ENCODE measurements at places on chromosomes 12 and 14.

DNA sequence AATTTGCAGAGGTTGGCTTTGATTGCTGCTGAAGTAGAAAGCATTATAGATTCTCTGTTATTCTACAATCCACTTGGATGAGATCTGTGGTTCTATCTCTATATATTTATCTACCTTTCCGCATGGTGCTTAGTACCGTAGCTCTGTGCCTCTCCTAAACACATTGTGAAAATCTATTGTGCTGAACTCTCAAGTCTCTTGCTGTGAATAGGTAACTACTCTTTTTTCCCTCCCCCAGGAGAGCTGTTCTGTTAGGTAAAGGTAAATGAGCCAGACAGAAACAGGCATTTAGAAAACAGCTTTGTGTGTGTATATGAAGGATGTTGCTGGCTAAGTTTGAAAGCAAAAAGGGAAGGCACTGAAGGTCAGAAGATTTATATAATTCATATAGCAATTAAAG lies 112.6 kb downstream of the BRMS1L start:
- no peak for DNase-seq

- DNase-seq, result no peak
These were observed 4.2 kb upstream of the LRR1 start for GRCh38 chr14:49594347-49595091.

DNA sequence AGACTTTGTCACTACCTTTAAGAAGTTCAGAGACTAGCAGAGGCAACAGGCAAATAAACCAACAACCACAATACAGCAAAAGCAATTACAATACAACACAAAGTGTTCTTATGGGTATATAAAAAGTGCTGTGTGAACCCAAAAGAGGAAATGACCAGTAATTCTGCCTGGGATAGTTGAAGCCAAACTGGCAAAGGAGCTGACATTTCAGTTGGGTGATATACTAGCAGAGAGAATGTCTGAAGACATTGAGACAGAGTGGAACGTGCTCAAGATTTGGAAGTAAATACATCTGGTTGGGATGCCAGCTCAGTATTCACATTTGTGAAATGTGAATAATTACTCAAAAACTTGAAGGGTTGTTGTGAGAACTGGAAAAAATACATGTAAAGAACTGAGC lies 80.6 kb upstream of the GTF2A1 start:
- DNase-seq, result no peak

DNA sequence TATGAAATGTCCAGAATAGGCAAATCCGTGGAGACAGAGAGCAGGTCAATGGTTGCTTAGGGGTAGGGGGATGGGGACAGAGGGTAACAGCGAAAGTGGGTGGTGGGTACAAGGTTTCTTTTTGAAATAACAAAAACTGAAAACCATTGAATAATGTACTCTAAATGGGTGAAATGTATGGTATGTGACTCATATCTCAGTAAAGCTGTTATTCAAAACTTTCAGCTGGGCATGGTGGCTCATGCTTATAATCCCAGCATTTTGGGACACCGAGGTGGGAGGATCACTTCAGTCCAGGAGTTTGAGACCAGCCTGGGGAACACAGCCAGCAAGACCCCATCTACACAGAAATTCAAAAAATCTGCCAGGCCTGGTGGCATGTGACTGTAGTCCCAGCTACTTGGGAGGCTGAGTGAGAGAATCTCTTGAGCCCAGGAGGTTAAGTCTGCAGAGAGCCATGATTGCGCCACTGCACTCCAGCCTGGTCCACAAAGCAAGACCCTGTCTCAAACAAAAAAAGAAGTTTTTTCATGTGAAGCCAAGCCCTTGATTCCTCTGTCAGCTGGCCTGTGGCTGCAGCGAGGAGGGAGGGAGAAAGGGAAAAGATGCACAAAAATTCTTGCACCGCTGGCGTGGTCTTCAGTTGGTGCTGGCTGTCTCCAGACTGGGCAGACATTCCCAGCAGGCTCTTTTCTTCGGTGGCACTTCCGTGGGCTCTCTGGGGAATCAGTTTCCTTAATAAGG lies 248.2 kb downstream of the SLC41A2 start:
- no peak for DNase-seq

DNA sequence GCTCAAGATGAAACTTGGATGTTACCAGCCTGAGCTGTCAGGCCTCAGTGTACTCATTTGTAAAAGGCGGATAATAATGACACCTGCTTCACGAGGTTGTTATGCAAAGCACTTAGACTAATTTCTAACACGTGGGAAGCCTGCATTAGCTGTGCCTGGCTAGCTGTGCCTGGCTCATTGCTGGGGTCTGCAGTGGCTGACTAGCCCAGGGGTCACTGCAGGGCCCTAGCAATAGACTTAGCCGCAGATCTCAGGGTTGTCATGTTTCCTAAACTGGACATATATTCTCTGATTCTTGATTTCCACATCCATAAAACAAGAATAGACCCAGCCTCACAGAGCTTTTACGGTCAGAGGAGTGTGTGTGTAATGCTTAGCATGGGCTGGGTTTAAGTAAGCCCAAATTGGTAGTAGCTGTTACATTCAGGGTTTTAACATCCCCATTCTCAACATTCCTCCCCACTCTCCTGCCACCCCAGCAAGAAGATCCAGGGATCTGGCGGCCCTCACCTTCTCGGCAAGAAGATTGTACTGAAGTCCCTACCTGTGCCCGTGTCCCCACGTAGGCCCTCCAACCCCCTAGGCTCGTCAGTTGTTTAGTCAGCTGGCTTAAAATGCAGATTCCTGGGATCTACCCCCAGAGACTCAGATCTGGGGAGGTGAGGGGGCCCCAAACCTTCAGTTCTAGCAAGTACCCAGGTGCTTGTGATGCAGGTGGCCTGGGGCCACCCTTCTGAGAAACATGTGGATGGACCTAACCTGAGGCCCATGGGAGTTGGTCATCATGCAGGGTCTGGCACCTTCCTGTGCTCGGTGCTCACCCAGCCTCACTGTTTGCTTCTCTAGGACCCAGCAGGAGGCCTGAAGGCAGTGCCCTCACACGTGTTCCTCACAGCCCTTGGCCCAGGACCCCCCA lies 8.6 kb downstream of the NR4A1 start:
- no peak for DNase-seq

DNA sequence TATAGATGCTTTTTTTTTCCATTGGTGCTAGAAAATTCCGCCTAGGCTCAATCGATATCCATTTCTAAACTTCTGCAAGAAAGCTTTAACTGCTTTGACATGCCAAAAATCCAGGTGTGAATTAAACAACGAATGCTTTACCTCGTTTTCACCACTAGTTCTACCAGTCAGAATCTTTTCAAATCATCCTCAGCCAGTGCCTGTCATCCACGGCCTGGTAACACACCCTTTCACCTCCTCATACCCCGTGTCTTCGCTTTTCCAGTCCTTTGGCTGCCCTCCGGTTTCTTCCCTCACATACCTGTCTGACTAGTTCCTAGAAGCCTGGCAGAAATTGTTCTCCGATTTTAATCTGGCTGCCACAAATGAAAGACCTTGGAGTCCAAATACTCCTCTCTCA lies 1.4 kb upstream of the PHC1 start:
- DNase-seq, result no peak

- DNase-seq, result no peak
These were observed 4.8 kb downstream of the ARHGAP9 start for GRCh38 chr12:57474862-57475261.

- no peak for DNase-seq
These were observed 204.3 kb upstream of the FRMD6 start for GRCh38 chr14:51447411-51447810.

DNA sequence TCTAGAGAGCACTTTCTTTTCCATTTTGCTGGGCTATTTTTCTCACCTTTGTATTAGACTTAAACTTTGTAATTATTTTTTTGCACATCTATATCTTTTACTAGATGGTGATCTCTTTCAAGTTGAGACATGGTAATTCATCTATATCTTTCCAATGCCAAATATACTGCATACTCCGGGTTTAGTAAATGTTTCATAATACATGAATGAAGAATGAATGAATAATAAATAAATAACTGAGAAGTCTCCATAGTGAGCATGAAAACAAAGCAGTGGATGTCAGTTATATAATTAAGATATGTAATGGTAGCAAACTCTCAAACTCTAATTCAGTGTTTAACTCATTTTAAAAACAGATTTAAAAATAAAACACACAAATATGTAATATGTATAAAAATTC lies 342.5 kb upstream of the KITLG start:
- DNase-seq, result no peak

- DNase-seq, result no peak
These were observed 90.0 kb upstream of the USP15 start for GRCh38 chr12:62170241-62170640.

DNA sequence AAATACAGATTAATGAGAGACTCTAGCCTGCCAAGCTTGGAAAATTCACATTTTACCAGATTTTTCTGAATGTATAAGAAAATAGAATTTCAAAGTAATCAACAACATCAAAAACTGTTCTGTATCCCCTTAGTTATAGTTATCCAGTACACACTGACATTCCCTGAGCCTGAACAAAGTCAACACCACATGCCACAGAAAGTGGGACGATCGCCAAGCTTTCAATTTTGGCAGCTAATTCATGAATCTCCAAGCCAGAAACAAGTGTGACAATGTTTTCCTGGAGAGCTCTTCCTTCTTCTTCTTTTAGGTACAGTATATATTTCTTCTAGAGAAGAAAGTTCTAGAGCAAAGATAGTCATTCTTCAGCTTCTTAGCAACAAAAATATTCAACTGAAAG lies 290.2 kb downstream of the PRKD1 start:
- no peak for DNase-seq

GRCh38 chr12:77847060-77847541 lies 16.4 kb downstream of the NAV3 start:
- DNase-seq, result no peak

- DNase-seq, result no peak
These were observed 51.4 kb downstream of the C14orf132 start for GRCh38 chr14:96090441-96091148.

GRCh38 chr14:78202163-78202562 lies 32.0 kb downstream of the NRXN3 start:
- DNase-seq, result no peak

DNA sequence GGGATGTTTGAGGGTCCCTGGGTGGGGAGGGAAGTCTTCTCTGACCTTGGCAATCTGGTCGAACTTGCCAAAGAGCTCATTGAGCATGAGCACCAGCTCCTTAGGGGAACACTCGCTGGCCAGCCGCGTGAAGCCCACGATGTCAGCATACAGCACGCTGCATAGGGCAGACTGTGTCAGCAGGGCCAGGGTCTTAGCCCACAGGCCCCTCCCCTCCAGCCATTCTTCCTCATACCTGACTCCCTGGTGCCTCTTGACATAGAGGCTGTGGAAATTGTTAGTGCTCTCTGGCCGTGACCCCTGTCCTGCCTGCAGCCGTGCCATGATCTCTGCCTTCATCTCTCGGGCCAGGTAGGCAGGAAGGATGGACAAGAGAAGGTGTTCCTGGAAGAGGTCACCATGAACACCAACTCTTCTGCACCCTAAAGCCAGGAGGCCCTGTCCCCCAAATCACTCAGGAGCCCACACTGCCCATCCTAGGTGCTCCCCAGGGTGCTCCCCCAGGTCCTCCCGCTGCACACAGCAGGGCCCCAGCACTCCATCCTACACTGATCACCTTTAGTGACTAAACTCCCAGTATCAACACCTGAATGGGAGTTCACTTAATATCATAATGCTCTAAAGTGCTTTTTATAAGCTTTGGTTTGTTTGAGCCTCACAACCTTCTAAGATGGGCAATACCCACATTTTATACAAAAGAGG lies 3.7 kb downstream of the ADCY4 start:
- no peak for DNase-seq

- no peak for DNase-seq
These were observed 261.4 kb downstream of the TTC8 start for GRCh38 chr14:89085737-89086382.

DNA sequence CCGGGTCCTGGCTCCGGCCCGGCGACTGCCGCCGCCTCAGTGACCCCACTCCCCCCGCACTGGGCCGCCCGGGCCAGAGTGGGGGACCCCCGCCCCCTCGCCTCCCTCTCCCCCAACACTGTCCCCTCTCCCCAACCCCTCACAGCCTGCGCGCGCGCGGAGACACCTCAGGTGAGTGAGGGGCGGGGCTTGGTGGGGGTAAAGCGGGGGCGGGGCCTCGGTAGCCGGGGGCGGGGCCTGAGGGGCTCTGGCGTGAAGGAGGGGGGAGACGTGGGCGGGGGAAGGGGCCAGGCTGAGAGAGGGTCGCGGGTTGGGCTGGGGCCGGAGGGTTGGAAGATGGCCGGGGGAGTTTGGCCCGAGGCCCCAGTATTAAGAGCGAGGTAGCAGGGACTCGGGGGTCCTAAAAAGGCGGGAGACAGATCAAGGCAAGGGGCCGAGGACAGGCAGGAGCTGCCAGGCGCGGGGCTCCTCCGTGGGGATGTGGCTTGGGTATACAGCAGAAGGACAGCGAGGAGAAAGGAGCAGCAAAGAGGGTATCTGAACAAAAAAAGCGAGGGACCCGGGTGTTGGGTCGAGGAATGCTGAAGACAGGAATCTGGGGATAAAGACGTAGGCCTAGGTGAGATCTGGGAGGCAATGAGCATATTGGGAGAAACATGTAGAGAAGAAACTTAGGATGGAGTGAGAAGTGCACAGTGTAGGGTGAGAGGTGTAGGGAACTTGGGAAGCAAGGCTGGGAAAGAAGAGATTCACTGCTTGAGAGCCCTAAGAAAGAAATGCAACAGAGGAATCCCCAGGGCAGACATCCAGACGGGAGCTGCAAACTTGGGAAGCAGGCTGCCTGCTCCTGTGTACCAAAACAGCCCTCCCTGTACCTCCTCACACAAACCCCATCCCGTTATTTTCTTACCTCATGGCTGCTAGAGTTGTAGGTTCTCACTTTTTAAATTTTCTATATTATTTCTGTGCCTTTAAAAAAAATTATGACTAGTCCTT lies 10.8 kb downstream of the SUOX start:
- DNase-seq, result no peak

- no peak for DNase-seq
These were observed 1562.4 kb upstream of the TMEM132C start for GRCh38 chr12:126704609-126705008.

- DNase-seq, result no peak
These were observed 354.4 kb downstream of the NAV3 start for GRCh38 chr12:78185109-78185508.

GRCh38 chr12:19064713-19065112 lies 64.8 kb upstream of the PLEKHA5 start:
- no peak for DNase-seq

- DNase-seq, result no peak
These were observed 668 bp downstream of the TMEM260 start for GRCh38 chr14:56580221-56580711.

DNA sequence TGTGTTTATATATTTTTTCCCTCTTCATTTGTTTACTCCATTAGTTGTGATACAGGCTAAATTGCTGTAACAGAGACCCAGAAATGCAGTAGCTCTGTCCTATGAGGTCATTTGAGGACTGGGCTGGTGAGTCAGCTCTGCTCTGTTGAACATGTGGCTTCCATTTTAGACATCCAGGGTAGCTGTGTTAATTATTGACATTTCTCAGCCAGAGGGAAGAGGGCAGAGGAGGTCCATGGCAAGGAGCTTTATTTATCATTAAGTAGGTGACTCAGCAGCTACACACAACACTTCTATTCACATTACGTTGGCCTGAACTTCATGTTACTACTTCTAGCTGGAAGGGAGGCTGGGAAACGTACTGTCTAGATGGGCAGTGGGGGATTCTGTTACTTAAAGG lies 85.4 kb downstream of the PTCSC3 start:
- no peak for DNase-seq

Data from thoracic aorta (tissue), 2 donors.